ENCODE measurements at places on chromosomes 16 and 17.

- DNase-seq: no peak
These were observed 2.0 kb upstream of the ABCC3 start for GRCh38 chr17:50632637-50633036.

DNA sequence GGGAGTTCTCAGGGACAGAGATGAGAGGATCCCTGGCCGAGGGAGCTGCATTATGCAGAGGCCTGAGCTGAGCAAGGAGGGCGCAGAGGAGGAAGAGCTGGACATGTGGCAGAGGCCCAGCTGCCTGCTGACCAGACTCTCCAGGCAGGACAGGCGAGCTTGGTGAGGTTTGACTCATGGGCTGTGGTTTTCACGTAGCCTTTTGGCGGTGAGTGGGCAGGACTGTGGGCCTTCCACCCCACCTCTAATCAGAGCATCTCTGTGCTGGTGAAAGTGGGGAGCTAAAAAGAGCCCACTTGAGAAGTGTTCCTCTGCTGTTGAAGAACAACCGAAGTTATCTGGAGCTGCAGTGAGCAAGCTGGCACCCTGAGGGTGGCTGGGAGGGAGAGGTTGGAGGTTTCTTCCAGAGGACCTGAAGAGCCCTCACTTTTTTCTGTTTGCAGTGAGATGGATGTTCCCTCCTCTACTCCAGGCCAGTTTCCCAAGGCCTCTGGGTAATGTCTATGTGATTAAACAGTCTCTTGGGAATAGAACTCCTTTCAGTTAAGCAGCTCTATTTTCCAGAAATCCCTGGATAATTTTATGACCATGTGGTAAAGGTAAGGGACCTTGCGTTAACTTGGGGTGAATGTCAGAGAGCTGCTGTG lies 11.9 kb downstream of the EPN2 start:
- no peak for DNase-seq

DNA sequence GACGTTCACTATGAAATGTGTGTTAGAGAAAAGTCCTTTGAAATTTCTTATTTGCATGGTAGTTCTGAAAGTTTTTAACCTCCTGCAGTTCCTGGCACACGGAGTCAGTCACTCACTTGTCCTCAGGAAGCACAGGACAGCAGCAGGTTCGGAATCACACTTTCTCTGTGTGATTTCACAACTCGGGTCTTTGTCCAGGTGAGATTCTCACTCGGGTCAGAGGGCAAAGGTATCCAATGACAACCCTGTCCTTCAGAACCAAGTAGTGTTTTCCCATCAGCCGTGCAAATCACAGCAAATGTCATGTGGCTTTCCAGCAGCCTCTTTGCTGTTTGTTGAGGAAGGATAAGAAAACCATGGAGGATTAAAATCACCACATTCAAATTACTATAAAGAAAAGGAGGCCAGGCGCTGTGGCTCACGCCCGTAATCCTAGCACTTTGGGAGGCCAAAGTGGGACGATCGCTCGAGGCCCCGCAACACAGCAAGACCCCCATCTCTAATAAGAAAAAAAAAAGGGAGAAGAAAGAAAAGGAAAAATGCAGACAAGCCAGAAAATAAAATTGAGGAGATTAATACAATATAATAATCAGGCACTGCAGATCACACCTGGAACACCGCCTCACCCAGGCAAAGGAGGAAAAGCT lies 22.0 kb downstream of the ADCY9 start:
- no peak for DNase-seq

DNA sequence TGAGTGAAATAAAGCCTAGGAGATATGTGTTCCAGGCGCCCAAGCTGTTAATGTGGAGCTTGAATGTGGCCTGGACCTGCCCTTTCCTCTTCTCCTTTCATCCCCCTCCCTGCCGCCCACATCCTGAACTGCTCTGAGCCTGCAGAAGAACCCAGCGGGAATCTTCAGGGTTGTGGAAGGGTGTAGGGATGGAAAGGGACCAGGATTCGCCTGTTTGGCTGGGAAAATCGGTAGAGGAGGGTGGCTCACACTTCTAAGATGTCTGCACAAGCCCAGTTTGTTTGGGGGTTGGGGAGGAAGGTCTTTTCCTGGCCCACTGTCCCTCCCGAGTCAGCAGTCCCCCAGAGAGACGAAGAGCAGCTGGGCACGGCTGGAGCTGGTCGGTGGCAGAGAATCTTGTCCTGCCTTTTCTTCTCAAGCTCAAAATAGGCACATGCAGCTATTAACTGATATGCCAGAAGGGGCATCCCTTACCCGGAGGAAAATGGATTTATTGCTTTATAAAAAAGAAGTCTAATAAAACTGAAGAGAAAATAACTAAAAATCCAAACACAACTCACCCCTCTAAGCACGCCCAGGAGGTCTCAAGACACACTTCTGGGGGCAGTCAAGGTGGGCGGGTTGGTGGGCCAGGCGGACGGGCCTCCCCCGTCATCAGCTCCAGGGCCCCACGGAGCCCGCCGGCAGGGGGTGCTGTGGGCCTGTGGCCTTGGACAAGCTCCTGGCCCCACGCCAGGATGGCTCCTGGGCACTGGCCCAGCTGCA lies 11.5 kb upstream of the PITPNA start:
- DNase-seq: peak; percentile 15

GRCh38 chr17:8189041-8189710 lies 804 bp downstream of the BORCS6 start:
- DNase-seq: no peak

DNA sequence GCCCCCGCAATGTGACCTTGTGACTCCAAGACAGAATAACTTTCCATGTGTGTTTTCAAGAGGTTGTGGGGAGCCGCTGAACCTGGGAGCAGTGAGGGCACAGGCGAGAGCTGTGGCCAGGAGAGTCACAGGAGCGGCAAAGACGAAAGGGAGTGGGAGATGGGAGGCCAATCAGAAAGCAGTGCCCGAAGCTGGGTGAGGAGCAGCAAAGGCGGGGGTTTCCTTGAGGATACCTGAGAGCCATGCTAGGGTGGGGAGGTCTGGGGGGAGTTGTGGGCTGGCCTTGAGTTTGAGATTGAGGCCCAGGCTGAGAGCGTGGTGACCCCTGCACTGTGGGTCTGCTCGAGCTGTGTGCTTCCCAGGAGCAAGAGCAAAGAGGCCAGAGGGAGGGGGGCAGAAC lies 23.2 kb upstream of the NPTX1 start:
- no peak for DNase-seq

GRCh38 chr17:32348483-32348800 lies 1.5 kb upstream of the ZNF207 start:
- no peak for DNase-seq

GRCh38 chr17:10729334-10730193 lies at the start of gene TMEM220:
Gene TMEM220 (minus strand): TSS chr17:10730023. CDS start chr17:10729851, 172 bp downstream.
- DNase-seq: peak; percentile 12

- DNase-seq: no peak
These were observed 50.5 kb downstream of the GLG1 start for GRCh38 chr16:74556375-74556922.

DNA sequence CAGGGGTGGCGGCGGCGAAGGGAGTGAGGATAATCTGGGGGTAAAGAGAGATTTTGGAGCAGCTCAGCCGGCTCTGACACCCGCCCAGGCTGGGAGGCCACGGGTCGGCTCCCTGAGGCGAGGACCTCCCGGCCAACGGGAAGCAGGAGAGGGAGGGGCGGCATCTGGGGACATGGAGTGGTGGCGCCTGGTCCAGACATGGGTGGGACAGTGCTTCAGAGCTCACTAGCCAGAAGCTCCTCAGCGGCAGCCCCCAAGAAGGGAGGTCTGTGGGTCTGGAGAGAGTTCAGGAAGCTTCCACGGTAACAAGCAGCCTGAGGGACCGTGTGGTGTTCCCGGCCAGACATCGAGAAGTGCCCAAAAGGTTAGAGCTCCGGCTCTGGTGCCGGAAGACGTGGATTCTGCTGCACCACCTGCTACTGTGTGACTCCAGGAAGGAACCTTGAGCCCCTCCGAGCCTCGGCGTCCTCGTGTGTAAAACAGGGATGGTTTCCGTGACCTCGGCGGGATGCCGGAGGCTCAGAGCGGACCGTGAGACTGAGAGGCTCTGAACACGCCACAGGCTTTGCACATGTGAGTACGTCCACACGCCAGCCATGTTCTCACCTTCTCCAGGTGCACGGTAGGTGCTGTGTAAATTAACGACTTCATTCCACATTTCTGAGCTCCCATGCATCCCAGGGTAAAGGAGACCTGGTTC lies 56.9 kb downstream of the TIMM22 start:
- DNase-seq: no peak

- no peak for DNase-seq
These were observed 301.9 kb downstream of the SOX9 start for GRCh38 chr17:72422505-72423285.

GRCh38 chr16:46691726-46692125 lies 2.3 kb downstream of the ORC6 start:
- DNase-seq: no peak

DNA sequence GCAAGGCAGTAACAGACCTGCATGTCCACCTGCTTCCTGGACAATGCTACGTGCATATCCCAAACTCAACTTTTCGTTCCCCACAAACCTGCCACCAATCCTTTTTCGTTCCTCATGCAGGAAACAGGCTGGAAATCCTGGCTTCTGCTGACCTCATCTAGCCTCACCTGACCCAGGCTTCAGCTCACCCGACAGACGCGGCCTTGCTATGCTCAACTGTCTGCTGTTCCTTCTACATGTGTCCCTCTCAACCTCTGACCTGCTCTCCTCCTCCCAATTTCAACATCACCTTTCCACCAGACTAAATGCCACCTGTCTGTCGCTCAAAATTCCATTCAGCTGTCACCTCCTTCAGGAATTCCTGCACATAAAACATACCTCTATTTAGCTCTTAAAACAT lies 44.5 kb downstream of the XPO6 start:
- no peak for DNase-seq

DNA sequence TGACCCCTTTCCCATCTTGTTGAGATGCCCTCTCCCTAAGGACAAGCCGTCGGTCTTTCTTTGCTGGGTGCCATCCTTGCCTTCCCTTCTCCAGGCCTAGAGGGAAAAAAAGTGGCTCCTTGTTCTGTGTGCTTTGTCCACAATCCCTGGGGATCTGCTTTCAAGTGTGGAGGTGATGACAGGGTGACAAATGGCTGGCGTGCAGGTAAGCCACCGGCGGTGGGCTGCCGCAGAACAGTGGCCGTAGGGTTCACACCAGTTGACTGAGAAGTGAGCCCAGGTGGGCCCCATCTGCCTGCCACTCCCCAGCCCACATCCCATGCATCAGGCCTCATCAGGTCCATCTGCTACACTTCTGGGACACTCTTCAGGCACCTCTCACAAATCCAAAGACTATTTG lies 11.4 kb upstream of the CALB2 start:
- no peak for DNase-seq

DNA sequence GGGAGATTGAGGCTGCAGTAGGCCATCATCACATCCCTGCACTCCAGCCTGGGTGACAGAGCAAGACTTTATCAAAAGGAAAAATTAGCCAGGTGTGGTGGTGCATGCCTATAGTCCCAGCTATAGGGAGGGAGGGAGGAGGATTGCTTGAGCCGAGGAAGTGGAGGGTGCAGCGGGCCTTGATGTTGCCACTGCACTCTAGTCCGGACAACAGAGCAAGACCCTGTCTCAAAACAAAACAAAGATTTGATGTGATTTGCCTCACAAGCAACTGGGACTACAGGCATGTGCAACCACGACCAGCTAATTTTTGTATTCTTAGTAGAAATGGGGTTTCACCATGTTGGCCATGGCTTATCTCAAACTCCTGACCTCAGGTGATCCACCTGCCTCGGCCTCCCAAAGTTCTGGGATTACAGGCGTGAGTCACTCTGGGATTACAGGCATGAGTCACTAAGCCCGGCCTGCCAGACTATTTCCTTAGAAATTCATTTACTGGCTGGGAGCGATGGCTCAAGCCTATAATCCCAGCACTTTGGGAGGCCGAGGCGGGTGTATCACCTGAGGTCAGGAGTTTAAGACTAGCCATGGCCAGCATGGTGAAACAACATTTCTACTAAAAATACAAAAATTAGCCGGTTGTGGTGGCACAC lies 11.5 kb downstream of the UBE2G1 start:
- DNase-seq: no peak

DNA sequence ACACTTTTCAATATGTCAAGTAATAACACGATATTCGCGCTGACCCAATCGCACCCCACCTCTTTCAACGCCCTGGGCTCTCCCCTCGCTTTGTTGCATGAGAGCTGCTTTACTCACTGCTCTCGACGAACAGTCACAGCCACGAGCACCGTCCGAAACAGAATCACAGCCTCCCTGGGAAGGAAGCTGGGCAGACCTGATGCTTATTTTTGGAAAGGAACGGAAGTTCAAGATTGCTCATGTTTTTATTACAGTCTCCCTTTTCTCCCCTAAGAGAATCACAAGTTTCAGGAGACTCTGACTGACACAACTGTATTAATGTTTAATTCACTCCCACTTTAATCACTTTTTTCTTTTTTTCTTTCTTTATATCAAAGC lies 67.8 kb downstream of the ANKRD11 start:
- no peak for DNase-seq

DNA sequence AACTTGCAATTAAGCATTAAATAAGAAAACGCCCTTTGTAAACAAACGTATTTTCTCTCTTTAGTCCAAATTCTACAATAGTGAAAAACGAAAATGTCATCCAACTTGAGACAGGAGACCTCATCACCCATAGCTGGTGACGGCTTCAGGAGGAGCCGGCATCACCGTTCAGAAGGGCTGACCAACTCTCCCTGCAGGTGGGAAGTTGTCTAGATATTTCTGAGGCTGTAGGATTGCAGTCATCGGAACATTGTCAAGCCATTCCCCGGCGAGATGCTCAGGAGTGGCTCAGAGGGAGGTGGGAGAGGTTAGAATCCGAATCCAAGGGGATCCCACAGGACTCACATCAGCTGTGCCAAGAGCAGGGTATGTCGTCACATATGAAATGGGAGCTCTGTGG lies 76.7 kb downstream of the RBFOX3 start:
- DNase-seq: no peak

DNA sequence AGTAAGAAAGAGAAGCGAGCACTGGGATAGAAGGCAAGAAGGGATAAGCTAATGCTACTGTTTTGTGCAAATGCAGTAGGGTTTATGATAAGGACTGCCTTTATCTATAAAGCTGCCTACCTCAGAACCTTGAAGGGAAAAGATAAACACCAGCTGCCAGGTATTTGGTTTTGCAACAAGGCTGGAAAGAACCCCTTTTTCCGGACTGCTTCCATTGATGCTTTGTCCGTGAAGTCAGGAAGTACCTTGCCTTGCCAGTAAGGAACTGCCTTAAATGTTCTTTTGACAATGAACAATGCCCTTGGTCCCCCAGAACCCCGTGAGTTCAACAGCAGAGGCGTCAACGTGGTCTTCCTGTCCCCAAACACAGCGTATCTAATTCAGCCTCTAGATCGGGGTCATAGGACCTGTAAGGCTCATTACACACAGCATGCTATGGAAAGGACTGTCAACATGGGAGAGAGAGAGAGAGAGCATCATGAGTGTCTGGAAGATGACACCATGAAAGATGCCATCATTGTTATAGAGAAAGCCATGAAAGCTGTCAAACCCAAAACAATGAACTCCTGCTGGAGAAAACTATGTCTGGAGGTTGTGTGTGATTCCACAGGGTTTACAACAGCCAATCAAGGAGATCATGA lies 113.4 kb downstream of the ANKRD11 start:
- DNase-seq: no peak

GRCh38 chr16:59849716-59850115 lies 1115.6 kb upstream of the GOT2 start:
- no peak for DNase-seq

- no peak for DNase-seq
These were observed 2.9 kb downstream of the GUCY2D start for GRCh38 chr17:8005357-8005756.
